Peyer's patch (tissue), 4 donors: ENCODE measurements at places on chromosomes 2 and 18. TPM values are rescaled to one million over a fixed set of nuclear protein-coding genes. Genes with fewer than 3 reads are reported as not detected.

- no peak for DNase-seq
Measured at GRCh38 chr2:221205103-221205673, 366.9 kb downstream of the EPHA4 start.

GRCh38 chr2:156565066-156565710 lies 129.0 kb downstream of the GPD2 start:
- no peak for DNase-seq

Gene SH3YL1
- 108 TPM for total RNA-seq

Gene TNS1
- 60.9 TPM for total RNA-seq

DNA sequence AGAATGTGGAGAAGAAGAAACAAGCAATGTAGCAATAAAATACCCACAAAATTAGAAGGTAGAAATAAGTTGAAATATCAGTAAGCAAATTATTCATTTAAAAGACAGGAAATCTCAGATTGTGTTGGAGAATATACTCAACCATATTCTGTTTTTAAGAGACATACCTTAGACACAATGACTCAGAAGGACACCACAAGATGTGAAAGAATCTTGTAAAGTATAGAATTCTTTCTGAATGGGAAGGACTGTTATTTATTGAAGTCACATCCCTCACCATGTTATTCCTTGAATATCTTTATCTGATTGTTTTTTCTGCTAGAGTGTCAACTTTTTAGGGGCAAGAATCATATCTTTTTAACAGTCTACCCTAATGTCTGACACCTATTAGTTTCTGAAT lies 50.4 kb downstream of the CTAGE1 start:
- no peak for DNase-seq
